ENCODE measurements at places on chromosomes 7 and 10.

GRCh38 chr10:85900061-85900460 lies 466.5 kb downstream of the GRID1 start:
- DNase-seq = no peak

DNA sequence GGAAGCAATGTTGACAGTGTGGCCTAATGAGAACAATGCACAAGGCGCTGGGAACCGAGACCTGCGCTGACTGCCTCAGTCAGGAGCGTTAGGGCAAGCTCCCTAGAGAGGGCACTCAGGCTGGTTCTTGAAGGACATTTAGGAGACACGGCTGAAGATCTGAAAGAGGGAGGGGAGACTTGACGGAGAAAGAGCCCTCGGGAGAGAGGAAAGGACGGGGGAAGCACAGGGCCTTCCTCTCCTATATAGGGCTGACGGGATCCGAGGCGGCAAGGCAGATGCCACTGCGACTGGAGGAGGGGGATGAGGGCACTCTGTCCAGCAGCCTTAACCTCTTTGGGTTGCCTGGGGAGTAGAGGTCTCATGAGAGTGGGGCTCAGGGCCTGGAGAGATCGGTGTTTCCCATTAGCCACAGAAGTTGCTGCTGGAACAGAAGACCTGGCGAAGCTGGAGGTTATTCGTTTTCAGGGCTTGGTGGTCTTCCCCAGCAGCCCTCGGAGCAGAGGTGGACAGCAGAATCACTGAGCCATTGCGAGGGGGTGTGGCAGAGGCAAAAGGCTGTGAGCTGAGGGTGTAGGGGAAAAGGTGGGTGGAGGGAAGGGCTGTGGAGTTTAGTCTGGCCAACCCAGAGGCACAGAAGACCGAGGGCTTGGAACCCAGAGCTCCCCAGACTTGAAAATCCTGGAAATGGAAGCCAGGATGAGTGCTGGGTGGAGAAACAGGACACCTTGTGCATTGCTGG lies 36.0 kb downstream of the CLEC2L start:
- no peak for DNase-seq

DNA sequence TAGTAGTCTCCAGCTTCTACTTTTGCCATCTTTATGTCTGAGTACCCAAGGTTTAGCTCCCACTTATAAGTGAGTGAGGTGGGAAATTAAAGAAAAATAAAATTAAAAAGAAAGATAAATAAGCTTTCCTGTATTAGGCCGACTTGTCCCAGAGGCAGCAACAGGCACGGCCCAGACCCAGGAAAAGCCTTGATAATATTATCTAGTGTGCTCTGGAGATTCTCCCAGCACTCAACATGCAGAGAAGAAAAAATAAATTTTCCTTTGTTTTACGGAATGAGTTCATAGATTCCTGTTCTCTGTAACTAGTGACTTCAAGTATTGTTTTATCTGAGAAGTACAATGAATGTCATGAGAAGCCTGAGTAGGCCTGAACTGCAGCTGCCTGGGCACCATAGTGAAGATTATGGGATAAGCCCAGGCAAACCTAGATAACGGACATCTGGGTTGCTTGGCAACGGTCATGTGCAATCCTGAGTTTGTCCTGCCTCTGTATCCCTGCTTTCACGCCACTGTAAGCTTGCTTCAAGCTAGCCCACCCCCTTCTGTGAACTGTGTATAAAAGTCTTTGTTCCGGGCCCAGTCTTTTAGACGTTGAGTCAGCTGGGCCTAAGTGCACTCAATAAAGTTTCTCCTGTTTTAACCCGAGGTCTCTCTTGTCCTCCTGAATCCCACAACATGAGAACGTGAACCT lies 6.4 kb downstream of the ATE1 start:
- DNase-seq = peak; percentile 46

- no peak for DNase-seq
Observed at GRCh38 chr7:12431886-12432556, 28.4 kb upstream of the VWDE start.

- no peak for DNase-seq
Observed at GRCh38 chr10:128046953-128047290, 79.3 kb downstream of the MKI67 start.

GRCh38 chr7:2403718-2404648 lies 572 bp downstream of the CHST12 start:
- peak; percentile 64 for DNase-seq

- DNase-seq = no peak
Observed at GRCh38 chr10:63901881-63902280, 380.7 kb downstream of the REEP3 start.

- DNase-seq = no peak
Observed at GRCh38 chr10:128869101-128869749, 597.8 kb upstream of the MGMT start.

DNA sequence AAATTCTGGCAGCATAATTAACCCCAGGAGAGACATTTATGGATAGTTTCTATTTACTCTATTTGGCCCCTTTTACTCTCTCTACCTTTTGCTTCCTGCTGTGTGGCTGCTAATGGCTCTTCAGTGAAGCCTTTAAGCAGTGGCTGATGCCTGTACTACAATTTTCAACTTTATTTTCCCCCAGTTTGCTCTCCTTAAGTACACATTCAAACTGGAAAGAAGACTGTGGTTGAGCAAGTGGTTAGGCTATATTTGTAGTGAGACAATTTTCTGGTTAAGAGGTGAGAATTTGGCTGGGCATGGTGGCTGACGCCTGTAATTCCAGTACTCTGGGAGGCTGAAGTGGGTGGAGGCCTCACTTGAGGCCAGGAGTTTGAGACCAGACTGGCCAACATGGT lies 8.5 kb upstream of the RSBN1L start:
- DNase-seq = no peak

DNA sequence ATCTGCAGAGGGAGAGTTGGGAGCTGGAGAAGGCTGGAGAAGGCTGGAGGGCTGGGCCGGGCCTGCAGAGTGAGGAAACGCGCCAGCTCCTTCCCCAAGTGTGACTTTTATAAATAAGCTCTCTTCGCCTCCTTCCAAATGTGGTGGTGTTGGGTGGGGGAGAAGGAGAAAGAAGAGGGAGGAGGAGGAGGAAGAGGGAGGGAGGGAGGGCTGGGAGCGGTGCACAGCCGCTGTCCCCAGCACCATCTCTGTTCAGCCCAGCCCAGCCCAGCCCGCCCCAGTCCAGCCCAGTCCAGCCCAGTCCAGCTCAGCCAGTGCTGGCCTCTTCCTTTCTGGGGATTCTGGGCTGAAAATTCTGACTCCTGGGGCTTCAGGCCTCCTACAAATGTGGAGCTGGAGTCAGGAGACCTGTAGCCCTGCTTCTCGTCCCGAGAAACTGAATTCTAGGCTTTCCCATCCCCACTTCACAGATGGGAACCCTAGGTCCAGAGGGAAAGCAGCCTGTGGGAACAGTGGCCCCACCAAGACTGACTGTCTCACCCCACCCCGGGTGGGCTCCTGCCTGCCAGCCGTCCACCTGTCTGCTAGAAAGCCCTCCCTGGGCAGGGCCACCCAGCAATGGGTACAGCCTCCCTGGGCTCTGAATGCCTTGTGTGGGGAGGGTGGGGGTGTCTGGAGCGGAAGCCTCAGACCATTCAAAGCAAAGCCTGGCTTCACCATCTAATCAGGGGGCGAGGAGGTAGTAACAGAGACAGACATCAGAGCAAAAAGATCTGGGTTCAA lies 2.3 kb downstream of the STX1A start:
- no peak for DNase-seq

DNA sequence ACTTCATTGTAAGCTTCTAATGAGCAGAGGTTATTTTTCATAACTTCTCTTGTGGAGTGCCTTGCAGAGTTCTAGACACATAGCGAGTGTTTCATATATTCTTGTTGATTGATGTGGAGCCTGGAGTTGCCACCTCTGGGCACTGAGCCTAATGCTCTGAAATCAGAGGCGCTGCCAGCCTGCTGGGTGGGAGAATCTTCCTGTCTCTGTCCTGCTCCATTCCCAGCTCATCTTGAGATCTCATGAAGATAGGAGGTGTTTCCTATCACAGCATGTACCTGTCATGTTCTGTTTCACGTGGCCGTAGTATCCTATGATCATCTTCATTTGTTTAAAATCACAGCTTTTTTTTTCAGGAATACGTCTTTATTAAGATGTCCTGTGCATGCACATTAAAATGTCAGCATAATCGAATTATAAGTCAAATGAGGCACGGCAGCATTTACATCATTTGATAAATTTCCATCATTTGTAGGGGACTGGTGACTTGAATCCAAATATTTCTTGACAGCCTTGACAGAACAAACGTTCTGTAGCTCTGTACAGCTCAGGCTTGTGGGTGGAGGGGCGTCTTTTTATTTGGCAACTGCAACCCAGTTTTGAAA lies 393.0 kb downstream of the PHTF2 start:
- no peak for DNase-seq

GRCh38 chr7:110522761-110523200 lies 568.1 kb upstream of the LRRN3 start:
- no peak for DNase-seq

GRCh38 chr10:17851611-17852010 lies 42.5 kb downstream of the MRC1 start:
- DNase-seq = no peak

DNA sequence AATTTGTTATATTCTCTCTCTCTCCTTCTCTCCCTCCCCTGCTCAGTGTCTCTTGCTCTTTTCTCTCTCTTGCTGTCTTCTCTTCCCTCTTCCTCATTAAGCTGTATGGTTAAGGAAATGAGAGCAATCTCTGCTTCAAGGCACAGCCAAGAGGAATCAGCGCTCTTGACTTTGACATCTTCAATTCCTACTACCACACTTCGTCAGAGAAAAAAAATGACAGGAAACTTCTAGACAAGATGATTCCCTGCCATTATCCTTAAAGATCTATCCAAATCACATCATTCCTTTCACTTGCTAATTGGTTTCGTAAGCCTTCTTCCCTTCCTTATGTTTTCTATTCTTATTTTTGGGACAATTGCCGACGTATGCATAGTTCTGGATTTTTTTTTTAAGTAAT lies 425.0 kb downstream of the KCNMA1 start:
- no peak for DNase-seq

- peak; percentile 52 for DNase-seq
Observed at GRCh38 chr10:17599089-17599488, 18.1 kb downstream of the HACD1 start.

DNA sequence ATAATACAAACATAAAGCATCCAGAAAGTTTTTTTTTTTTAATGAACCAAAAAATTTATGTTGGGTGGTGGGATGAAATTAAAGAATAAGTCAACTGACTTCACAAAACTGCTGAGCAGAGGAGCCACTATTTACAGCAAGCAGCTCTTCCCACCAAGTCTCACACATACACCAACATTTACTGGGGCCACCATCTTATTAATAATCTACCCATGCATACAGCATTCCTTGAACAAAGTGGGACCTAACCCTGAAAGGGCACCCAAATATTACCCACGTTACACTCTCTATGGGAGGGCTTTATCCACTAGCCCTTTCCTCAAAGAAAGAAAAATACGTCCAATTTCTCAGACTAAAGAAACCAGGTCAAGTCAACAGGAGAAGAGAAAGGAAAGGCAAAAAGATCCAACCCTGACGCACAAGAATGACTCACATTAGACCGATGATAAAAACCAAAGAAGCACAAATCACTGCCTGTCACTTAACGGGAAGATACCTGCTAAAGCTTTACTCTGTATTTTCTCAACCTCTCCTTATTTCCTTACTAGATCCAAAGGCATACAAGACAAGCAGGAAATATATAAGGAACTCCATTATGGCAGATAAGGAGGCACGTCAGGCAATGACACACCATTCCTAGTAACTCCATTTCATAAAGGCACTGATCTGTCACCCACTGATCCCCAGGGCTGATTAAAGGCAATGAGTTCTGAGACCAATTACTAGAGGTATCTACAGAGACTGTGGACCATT lies 141.8 kb upstream of the ASAH2 start:
- peak; percentile 69 for DNase-seq

DNA sequence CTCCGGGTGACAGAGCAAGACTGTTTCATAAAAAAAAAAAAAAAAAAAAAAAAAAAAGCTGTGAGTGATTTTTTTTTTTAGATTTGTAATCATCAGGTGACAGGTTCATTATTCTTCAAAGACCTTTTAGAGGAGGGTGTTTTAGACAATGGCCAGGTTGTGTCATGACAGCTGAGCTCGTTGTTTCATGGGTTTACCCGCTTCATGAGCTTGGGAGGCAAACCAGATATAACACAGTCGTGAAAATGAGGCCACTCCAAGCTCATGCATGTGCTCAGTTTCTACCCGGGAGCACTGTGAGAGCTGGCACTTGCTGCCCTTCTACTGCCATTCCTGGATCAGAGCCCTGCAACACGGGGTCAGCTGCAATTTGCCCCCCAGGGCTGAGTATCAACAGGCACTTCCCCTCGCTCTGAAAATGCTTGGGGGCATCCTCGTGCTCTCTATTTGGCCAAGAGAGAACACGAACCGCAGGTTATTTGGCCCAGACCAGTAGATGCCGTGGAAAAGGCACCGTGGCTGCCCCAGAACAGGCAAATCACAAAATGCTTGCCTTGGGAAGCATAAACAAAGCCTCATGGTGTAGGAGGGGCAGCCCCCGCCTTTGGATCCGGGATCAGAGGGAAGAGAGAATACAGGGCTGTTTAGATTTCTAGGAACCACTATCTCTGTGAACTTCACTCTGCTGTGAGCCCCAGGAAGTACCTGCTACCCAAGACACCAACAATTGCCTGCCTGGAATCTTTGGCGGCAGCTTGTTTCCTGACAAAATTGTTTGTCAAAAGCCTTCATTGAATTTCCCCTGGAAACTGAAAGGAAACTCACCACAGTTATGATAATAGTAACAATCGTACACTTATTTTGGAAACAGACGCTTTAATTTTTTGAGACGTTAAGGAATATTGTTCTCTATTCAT lies 371.0 kb downstream of the FRMD4A start:
- no peak for DNase-seq

GRCh38 chr7:112744818-112745217 lies 45.4 kb downstream of the TMEM168 start:
- DNase-seq = no peak

- no peak for DNase-seq
Observed at GRCh38 chr10:125774581-125775191, 935 bp downstream of the MMP21 start.

- peak; percentile 32 for DNase-seq
Observed at GRCh38 chr7:39624442-39624807, 1.1 kb downstream of the RALA start.

DNA sequence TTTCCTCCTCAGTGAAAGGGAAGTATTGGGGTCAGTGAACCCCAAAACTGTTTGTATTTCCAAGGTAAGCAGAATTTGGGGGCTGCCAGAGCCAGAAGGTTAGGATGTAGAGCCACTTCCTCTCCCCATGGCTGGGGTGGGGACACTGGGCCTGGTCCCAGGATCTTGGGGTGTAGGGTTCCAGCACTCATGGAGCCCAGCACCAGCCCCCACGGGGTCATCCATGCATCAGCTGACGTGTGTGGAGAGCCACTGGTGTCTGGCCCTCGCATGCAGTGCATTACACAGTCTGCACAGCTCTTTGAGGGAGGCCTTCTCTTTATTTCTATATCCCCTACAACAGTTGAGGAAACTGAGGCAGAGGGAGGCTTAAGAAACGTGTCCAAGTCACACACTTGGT lies 91.4 kb downstream of the ZMIZ1 start:
- no peak for DNase-seq

All from erythroblast (primary cell).